H1 (cell line): ENCODE measurements at places on chromosomes 5 and 9.
A peak's percentile ranks its signal among the peaks of the same experiment; 100 is the strongest.

GRCh38 chr9:83011611-83012010 lies 51.3 kb downstream of the RASEF start:
- DNase-seq, result no peak

DNA sequence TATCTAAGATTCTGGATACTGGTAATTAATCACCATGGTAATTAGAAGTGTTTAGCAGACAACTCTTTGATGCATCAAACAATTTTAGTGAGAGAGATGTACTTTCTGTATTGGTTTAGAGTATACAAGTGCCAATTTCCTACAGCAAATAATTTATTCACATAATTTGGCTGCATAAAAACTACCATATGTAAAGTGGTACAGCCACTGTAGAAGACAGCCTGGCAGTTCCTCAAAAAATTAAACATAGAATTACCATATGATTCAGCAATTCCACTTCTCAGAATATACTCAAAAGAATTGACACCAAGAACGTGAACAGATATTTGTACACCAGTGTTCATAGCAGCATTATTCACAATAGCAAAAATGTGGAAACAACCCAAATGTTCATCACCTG lies 36.2 kb downstream of the PHAX start:
- DNase-seq, result no peak

- DNase-seq, result no peak
These were observed 160.9 kb downstream of the LURAP1L start for GRCh38 chr9:12935714-12936113.

- DNase-seq, result no peak
These were observed 128.7 kb upstream of the BOD1 start for GRCh38 chr5:173745123-173745522.

- peak; percentile 63 for DNase-seq
These were observed 24.0 kb downstream of the DCTN4 start for GRCh38 chr5:150734579-150735384.

DNA sequence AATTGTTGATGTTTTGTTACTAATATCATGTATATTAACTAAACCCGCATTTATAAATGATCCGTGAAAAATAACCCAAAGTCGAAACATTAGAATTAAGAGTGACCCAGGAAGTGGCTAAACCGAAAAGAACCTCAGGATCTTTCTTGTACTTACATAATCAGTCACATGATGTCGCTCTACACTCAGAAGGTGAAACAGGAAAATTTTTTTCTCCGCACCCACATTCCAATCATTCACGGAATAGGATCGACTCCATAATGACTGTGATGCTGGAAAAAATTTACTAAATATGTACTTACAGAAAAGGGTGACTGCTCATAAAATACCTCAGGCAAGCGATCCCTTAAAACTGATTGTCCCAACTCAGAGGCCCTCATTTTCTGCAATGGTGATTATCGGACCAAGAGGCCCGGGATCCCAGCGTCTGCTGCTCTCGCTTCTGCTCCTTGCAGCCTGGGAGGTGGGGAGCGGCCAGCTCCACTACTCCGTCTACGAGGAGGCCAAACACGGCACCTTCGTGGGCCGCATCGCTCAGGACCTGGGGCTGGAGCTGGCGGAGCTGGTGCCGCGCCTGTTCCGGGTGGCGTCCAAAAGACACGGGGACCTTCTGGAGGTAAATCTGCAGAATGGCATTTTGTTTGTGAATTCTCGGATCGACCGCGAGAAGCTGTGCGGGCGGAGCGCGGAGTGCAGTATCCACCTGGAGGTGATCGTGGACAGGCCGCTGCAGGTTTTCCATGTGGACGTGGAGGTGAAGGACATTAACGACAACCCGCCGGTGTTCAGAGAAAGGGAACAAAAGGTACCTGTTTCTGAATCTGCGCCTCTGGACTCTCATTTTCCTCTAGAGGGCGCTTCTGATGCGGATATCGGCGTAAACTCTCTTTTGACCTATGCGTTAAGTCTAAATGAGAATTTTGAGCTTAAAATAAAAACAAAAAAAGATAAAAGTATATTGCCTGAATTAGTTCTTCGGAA lies at the start of gene PCDHA12:
Gene PCDHA12 (plus strand): TSS at position 224 of the 981 bp plus-strand sequence. CDS start 165 bp downstream, at position 389.
- no peak for DNase-seq

GRCh38 chr9:76796296-76796695 lies 32.1 kb downstream of the PCA3 start:
- no peak for DNase-seq

DNA sequence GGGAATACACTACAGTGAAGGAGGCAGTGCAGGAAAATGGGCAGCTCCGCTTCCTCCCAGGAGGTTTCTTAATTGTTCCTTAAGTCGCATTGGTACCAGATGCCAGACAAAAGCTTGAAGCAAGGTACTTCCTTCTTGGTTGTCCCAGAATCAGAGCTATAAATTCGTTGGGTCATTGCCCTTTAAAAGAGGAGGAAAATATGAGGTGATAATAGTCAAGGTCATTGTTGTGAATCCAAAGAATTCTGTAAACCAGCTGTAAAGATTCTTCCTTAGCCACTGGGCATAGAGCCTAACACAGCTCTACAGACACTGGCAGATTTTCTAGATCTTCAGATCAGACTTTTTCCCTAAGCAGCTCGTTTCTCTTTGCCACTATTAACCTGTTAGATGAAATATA lies 444.1 kb upstream of the TLE4 start:
- DNase-seq, result no peak

DNA sequence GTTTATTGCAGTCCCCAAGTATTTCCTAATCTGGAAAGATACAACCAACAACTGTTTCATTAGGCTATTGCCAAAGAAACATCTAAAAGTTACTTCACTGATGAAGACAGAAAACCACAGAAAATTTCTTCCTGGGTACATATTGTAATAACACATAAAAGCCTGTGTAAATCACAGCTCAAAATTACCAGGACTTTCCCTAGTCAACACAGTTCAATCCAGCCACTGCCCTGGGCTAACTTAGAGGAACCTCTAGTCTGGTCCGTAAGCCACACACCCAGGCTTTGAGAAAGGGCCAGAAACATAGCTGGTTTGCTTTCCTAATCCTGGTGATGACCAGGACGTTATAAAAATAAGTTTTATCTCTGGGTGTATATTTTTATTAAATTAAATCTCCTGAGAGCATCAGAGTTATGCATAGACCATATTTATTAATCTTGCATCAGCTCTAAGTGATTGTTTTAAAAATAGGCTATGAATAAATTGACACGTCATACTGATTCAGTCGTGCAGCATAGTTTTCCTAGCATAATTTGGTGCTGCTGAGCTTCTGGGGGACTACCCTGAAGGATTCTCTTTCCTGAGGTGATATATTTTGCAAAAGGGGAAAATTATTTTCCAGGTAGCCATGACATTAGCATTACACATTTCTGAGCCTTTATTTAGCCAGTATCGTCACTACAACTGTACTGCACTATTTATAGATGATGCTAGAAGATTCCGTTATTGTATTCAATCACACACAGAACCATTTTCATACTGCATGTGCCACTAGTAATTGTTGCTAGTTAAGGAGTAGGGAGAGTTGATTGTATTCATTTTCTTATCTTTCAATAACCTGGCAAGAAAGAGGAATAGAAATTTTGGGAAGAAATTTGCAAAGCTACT lies 12.6 kb upstream of the MUSK start:
- DNase-seq, result no peak

GRCh38 chr9:25255216-25255615 lies 423.0 kb downstream of the TUSC1 start:
- DNase-seq, result no peak

- no peak for DNase-seq
These were observed 7.4 kb downstream of the B4GALT1 start for GRCh38 chr9:33159777-33160127.

DNA sequence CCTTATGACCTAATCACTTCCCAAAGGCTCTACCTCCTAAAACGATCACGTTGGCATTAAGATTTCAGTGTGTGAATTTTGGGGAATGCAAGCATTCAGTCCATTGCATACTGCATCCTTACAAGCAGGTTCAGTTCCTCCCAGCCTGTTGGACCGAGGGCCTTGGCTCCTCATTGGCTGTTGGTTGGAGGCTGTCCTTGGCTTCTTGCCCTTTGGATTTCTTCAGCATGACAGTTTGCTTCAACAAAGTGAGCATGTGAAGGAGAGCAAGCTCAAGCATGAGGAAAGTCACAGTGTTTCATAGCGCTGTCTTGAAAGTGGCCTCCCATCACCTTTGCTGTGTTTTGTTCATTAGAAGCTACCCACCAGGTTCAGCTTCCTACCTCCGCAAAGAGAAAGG lies 109.5 kb downstream of the GADD45G start:
- DNase-seq, result no peak

GRCh38 chr5:4989118-4989517 lies 151.0 kb upstream of the ADAMTS16 start:
- DNase-seq, result no peak

DNA sequence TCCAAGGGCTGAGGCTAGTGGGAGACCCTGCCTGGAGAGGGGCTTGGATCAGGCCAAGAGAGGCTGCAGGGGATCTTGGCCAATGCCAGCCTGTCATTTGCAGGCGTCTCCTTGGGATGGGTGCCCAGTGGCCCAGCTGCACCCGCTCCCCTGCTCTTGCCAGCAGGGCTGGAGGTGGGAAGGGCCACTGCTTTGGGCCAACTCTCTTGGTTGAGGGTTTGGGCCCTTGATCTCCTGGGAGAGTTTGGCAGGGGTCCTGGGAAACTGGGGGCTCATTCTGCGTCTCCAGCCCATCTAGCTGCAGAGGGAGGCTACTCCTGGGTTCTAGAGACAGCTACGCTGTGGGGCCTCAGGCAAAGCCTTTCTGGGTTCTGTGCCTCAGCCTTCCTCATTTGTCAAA lies 10.5 kb downstream of the PSD2 start:
- no peak for DNase-seq

DNA sequence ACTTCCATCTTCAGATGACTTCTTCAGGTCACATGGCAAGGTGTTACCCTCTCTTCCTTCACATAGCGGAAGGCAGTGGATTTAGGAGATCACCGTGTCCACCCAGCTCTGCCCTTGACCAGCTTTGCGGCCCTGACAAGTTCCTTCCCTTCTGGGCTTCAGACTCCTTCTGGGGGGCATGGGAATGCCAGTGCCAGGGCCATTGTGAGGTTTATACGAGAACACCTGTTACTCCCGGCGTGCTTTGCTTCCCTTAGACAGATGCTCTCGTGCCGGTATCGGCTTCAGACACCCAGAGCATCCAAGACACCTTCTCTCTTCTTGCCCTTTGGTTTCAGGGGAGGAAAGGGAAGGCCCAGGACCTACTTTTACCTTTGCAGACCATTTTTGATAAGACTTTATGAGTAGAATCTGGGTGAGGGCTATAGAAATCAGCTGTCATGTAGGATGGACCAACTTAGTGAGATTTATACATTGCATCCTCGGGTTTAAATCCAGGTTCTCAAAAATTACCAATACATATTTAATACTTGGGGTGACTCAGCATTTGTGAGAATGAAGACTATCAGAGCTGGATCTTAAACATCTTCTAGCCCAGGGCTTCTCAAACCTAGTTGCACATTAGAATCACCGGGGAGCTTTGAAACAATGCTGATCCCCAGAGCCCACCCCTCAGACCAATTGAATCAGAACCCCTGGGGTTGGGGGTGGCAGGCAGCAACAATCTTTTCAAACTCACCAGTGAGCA lies 138.2 kb downstream of the MVB12B start:
- no peak for DNase-seq

DNA sequence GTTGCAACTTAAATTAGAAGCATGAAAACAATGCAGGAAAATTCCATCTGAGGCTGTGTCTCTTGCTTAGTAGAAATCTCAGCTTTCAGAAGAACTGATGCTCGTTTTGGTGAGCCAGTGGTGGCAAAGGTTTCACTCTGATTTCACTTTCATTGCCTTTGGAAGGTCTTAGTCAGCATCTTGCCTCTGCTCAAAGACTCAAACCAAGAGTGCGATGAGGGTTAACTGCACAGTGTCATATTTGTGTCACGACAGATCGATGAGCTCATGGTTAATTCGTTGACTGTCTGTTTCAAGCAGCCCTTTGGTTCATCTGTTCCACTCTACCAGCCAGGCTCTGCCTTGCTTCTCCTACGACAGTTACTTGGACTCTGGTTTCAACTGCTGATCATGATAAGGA lies 331.3 kb upstream of the KIF2A start:
- no peak for DNase-seq

- DNase-seq, result no peak
These were observed 20.4 kb downstream of the CDC26 start for GRCh38 chr9:113254991-113255390.

GRCh38 chr5:61019642-61020041 lies 74.6 kb downstream of the NDUFAF2 start:
- no peak for DNase-seq

DNA sequence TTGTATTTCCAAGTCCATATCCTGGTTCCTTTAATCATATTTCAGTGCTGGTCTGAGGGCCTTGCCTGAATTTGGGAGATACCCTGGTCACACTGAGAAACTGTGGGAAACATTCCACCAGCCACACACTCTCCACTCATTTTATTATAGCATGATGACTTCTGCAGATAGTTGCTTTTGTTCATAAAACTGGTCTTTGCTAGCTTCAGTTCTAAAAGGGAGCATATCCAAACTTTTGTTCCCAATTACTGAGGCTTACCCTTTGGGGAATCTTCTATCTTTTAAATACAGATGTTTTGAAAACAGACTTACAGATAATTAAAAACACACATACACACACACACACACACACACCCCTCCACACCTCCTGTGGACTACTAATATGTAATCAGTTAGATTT lies 21.0 kb downstream of the DMGDH start:
- DNase-seq, result no peak

DNA sequence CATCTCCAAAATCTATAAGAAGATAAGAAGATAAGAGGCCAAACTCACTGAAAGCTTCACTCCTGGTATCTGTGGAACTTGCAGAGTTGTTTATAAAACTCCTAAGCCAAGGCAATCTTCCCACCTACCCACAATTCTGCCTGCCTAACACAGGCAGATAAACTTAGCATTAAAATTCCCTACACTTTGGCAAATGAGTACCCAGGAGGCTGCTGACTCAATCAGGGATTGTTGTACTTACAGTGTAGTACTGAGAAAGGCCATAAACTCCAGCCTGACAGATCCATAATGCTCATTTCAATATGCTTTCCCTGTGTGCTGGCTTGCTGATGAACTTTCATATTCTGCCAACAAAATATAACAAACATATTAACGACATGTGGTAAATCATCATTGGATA lies 725.2 kb downstream of the BRINP1 start:
- no peak for DNase-seq

DNA sequence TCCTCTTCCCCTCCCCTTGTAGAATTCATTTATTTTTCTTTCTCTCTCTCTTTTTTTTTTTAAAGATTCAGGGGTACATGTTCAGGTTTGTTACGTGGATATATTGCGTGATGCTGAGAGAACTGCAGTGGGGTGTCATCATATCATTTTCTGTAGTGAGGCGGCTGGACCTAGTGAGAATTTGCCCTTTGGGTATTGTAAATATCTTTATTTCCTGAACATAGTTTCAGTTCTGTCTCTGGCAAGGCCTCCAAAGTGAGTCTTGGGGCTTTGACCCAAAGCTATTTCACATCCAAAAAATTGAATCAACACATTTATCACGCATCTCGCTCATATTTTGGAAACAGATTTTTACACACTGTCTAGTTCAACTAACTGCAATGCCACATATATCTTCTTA lies 25.4 kb upstream of the MYOT start:
- no peak for DNase-seq
